ENCODE measurements at places on chromosomes 1 and 21.

DNA sequence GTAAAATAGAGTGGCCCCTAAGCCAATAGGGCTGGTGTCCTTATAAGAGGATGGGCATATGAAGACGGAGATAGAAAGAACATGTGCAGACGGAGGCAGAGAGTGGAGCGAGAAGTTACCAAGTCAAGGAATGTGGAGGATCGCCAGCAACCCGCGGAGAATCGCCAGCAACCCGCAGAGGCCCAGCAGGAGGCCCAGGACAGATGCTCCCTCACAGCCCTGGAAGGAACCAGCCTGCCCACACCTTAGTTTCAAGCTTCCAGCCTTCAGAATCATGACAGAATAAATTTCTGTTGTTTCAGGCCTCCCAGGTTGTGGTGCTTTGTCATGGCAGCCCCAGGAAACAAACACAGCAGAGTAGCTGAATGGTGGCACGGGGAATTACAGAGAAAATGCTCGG lies 9.6 kb downstream of the CLDN14 start:
- DNase-seq = no peak

GRCh38 chr1:83574791-83575190 lies 424.1 kb downstream of the TTLL7 start:
- DNase-seq = no peak

- no peak for DNase-seq
Measured at GRCh38 chr1:31064718-31065309, 703 bp downstream of the PUM1 start.

DNA sequence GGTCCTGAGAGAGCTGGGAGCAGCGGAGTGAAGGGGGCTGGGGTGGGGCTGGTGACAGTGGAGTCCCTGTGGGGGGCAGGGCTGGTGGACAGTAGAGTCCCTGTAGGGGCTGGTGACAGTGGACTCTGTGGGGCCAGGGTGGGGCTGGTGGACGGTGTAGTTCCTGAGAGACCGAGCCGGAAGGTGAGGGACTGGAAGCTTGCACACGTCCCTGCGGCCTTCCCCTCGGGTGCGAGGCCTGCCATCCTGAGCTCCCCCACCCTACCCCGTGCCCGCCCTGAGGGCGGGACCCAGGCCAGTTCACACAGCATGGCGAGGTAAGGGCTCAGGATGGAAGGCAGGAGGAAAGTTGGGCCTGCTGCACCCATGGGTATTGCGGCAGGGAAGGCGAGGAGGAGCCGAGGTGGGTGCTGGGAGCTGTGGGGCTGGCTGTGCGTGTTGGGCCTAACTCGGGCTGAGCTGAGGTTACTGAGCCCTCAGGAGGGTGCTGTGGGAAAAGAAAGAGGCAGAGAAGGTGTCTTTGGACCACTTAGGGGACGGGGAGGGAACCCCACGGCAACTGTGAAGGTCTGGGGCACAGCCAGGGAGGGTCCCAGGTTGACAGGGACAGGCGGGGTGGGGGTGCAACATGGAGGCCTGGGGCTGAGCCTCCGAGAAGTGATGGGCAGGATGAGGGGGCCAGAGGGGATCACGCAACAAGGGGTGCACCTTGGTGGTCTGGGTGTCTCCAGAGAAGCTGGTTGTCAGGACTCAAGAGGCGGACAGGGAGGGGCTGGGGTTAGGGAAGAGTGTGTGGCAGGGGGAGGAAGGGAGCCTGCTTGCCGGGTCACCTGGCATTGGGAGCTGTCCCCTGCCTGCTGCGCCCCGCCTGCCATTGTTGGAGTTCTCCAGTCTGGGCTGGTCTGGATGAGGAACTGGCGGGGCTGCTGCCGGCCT lies 60.8 kb downstream of the PRKCZ start:
- no peak for DNase-seq
